ENCODE measurements at places on chromosomes 12 and 14.

DNA sequence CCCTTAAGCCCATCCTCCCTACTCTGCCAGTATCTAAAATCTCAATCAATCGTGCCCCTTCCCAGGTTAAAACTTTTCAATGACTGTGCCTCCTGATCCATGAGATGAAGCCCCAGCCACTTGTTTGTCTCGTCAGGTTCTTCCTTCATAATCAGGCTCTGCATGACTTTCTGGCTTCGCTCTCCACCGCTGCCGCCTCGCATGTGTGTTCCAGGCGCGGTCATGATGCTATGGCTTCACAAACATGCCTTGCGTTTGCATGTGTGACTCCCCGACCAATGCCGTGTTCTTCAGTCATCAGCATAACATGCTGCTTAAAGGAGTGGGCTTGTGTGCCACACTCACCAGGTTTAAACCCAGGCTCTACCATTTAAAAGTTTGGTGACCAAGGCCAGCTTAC lies 5.0 kb upstream of the C1RL start:
- DNase-seq, result no peak

DNA sequence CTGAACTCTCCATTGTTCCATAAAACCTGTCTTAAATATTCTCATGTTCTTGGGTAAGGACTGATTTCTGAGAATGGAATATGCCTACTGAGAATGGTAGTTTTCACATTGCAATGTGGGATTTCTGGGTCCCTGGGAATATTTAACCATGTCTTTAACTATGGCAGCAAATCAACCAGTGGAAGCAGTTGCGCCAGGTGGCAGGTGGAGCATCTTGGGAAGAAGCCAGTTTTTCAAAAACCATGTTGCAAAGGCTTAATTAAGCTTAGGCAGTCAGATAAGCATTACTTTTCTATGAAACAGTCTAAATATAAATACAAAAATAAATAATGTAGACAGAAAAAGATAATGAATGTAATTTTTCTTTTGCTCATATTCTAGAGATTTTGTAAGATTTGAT lies 448.1 kb downstream of the ADAMTS20 start:
- no peak for DNase-seq

GRCh38 chr14:92421751-92422150 lies 91.8 kb upstream of the RIN3 start:
- DNase-seq, result no peak

- DNase-seq, result no peak
Measured at GRCh38 chr12:20050221-20050620, 318.1 kb upstream of the PDE3A start.

- DNase-seq, result no peak
Measured at GRCh38 chr14:96129128-96129736, 75.4 kb upstream of the BDKRB2 start.

- DNase-seq, result no peak
Measured at GRCh38 chr14:43306053-43306452, 1201.0 kb downstream of the FSCB start.

DNA sequence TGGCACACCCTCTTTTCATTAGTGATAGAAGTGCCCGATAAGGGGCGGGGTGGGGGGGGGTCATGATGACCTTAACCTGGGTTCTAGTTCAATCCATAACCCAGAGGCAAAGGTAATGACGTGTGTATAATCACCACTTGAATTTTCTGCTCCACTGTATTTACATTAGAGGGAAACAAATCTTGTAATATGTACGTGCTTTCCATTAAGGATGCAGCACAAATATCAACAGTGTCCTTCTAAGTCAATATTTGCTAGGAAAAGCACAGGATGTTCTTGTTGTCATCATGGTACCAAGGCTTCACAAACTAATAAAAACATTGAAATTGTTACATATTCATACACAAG lies 121.2 kb upstream of the SLC38A2 start:
- no peak for DNase-seq

DNA sequence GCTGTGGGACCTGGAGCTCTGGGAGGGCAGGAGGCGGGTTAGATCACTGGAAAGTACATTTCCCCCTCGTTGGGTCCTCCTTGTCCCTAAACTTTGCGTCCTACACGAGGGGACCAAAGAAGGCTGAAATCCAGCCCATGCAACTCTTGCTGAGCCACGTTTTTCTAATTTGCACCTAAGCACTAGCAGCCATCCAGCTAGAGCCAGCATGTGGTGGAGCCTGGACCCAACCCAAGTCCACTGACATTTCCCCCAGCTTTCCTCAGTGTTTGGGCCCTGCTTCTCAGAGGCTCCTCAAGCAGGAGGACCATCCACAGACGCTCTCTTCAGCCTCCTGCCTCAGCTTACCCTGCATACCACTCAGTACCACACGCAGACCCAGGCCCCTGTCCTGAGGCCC lies 49.7 kb downstream of the TSPAN11 start:
- DNase-seq, result no peak

DNA sequence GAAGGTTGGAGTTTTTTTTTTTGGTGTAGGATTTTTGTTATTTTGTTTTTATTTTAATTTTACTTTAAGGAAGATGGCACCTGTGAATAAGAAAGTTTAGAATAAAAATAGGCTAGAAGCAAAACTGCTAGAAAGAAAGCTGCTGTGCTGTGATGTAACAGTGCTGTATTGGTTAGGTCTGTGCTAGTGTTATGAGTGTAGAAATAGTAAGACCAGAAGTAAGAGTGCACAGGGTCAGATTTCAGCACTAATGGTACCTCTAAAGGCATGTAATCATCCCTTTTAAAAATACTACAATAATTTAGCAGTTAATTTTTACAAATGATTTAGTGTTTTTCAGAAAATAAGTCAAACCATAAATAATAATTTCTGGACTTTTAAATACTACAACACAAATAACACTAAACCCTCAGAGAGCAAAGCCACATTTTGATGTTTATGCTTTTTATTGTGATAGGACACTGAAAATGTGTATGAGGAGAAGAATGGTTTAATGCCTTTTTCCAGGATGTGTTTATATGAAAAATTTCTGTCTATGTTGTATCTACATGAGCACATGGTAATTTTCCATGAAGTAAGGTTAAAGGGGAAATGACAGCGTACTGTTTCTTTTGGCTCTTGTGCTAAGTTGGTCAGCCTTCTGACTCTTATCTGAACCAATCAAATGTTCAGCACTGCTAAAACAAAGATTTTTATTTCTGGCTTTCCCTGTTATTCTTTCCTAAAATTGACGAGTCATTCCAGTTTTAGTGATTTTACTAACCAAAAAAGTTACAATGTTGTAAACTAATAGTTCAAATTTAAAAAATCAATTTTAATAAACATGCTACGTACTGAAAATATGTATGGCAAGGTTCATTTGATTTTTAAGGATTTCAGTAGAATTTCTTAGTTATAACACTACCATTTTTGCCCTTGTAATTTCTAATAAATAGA lies 96.1 kb downstream of the PPHLN1 start:
- DNase-seq, result no peak

DNA sequence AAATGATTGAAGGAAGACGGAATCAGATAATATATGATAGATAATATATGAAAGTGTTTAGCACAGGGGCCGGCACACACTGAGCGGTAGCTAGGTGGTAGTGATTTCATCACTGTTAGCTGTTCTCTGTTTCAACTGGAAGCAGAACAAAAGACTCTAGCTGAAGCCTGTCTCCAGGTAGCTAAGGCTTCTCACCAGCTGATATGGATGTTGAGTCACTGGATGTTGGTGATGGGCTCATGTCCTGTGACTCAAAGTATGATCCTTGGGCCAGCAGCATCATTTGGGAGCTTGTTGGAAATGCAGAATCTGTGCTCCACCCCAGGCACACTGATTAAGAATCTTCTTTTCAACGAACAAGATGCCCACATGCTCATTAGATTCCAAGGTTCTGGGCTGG lies 21.7 kb upstream of the KCNA5 start:
- DNase-seq, result no peak

GRCh38 chr12:122827258-122827657 lies 8.0 kb upstream of the HIP1R start:
- no peak for DNase-seq

DNA sequence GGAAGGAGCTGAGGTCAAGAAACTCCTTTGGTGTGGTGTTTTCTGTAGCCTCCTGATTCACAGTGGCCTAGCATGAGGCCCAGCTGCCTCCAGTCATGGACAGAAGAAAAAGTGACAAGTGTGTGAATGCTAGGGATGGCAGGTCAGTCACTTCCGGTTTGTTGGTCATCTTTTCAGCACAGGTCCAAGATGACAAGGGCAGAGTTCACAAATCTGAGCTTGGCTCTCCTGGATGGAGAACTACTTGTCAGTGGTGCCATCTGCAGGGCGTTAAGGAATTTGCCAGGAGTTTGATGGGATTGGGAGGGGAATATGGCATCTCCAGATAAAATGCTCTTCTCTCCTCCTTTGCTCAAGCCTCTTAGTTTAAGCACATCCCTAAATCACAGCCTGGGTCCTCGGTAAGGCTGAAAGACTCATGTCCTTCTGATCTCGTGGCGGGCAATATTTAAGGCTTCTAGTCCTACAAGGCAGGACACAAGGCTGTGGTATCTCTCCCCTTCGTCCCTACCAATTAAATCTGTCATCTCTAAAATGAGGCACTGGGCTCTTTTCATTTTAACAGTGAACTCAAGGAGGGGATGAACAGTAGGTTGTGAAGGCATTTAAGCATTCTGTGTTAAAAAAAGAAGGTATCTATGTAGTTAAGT lies 10.0 kb downstream of the TUBA1B start:
- no peak for DNase-seq

DNA sequence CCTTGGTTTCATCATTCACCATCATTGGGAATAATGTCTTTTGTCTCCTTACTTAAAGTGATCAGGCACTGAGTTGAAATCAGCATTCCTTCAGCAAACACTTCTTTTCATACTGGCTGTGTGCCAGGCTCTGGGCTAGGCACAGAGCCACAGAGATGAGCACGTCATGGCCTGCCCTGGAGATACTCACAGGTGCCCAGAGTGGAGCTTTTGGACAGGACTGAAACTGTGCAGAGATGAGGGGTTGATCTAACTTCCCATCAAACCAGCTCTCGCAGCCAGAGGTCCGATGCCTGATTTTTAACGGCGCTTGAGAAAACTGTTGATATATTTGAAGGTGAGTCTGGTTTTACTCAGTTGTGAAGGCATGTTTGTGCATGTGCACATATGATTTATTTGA lies 43.1 kb downstream of the CACNA1C start:
- no peak for DNase-seq

- DNase-seq, result no peak
Measured at GRCh38 chr14:77856941-77857340, 57.0 kb downstream of the ADCK1 start.

- DNase-seq, result no peak
Measured at GRCh38 chr12:58388261-58388660, 446.9 kb downstream of the ATP23 start.

GRCh38 chr14:99256483-99256874 lies 15.5 kb downstream of the BCL11B start:
- DNase-seq, result no peak

DNA sequence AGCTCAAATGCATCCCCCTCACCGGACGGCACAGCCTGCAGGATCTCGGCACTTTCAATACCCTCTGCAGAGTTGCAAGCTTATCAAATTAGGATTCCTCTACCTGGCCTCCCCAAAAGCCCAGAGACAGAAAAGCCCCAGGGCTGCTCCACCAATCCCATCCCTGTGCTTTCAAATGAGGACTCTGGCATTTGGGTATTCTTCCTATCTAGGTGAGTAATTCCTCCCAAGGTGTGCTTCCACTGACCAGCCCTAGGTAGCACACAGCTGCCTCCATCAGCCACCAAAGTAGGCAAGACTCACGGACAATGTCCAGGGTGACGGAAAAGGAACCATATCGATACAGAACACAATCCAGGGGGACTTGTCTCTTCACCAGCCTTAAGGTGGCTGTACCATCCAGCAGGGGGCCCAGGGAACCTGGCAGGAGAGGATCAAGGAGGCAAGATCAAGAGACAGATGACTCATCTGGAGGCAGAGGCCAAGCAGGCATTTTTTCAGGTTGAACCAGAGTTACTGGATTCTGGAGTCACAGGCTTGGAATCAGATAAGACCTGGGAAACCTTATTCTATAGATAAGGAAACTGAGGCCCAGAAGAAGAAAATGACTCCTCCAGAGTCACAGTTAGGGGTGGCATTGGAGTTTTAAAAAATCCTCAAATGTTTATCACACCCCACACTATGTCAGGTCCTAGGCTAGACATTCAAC lies 9.9 kb downstream of the PMEL start:
- DNase-seq, result peak; percentile 67

GRCh38 chr12:50765095-50765911 lies 1.4 kb downstream of the ATF1 start:
- peak; percentile 28 for DNase-seq

GRCh38 chr12:51687614-51688013 lies 96.6 kb downstream of the SCN8A start:
- no peak for DNase-seq

GRCh38 chr12:64099397-64099796 lies 122.7 kb downstream of the KICS2 start:
- DNase-seq, result no peak

DNA sequence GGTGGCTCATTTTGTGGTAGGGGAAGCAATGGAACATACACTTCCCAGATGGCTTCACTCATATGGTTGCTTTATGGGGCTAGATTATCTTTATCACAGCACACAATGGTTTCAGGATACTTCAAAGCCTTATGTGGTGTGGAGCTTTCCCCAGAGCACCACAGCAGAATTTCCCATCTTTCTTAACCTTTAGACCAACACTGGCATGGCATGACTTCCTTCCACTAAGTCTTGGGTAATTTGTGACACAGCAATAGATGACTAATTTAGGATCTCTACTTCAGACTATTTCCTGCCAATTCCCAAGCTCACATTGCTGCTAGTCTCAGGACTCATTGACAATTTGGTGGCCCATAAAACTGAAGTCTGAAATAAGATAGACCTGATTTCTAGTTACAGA lies 36.9 kb upstream of the DCN start:
- DNase-seq, result no peak

DNA sequence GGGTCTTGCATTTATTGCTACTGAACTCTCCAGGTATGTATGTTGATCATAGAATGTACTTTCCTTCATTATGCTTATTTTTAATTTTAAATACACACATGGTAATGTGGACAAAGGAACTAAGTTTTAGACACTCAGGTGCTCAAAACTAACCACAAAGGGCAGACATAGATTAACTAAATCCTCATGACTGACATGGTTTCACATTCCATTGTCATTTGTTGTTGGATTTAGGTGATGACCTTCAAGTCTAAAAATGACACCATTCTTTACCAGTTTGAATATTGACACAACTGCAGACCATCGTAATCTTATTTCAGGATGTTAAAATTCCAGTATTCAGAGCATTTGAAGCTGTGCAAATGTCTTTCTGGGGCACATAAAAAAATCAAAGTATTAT lies 128.4 kb downstream of the BBS10 start:
- no peak for DNase-seq

DNA sequence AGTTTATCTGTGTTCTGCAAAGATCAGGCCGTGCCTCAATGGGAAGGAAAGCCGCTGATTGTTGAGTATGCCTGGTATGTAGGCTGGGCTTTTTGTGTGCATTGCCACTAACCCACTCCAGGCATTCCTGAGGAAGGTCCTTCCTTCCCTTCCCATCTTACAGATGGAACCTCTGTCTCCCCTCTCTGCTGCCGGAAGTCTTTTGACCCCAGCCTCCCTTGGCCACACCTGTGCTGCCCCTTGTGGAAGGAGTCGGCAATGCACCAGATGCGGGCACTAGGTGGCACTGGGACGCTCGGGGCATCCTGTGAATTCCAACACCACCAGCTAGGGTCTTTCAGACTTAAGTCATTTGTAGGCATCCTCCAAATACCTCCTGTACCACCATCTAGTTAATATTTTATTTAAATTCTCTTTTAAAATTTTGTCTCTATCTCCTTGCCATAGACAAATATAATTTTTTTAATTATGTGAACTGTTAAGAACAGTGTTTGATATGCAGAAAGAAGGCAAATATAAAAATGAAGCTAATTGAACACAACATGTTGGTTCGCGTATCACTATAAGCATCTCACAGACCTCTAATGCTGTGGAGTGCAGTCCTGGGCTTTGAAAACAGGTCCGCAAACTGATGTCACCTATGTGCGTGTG lies 99.6 kb downstream of the RIN3 start:
- peak; percentile 62 for DNase-seq
